Sciatic nerve (tissue), 2 donors: ENCODE measurements at places on chromosomes 7 and 10.
A peak's percentile ranks its signal among the peaks of the same experiment; 100 is the strongest.

- no peak for DNase-seq
Observed at GRCh38 chr7:22572292-22572691, 72.3 kb upstream of the STEAP1B start.

GRCh38 chr7:157468221-157469111, 131.7 kb downstream of the DNAJB6 start:
- DNase-seq = no peak

GRCh38 chr10:46077141-46077554, 31.1 kb upstream of the MSMB start:
- DNase-seq = no peak

DNA sequence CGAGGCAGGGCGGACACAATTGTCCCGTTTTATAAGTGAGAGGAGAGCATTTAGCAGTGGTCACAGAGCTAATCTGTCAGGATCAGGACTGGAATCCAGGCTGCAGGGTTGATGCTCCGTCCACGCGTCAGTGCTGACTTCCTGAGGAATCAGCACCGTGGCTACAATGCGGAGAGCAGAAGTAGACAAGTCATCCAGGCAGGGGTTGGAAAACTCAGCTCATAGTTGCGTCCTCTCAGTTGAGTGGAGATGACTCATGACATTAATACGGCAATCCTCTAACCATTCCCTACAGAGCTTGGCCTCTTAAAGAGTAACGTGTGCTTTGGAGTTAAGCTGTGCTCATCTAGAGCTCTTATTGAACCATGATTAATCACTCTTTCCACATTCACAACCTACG, 17.1 kb upstream of the HTR5A start:
- DNase-seq = no peak

GRCh38 chr7:151632750-151633515, 113.2 kb upstream of the RHEB start:
- DNase-seq = peak; percentile 73

- DNase-seq = no peak
Observed at GRCh38 chr10:53622201-53622600, 849.6 kb upstream of the MBL2 start.

- DNase-seq = no peak
Observed at GRCh38 chr7:22402250-22402649, 45.3 kb upstream of the RAPGEF5 start.

DNA sequence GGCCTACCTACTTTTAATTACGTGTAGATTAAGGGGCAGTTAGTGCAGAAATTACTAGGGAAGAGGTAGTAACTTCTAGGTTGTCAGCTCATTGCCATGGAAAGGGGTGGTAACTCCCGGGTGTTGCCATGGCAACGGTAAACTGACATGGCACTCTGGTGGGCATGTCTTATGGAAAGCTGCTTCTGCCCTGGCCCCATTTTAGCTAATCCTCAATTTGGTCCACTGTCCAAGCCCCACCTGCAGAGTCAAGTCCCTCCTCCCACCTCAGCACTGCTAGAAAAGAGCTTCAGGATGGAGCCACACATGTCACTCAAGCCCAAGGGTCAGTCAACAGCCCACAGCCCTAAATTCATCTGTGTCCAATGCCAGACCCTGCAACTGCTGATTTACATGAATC, 7.5 kb upstream of the ZKSCAN1 start:
- DNase-seq = no peak
